ENCODE measurements at places on chromosomes 5 and 9.

GRCh38 chr9:84731696-84732095 is 62.2 kb downstream of the NTRK2 start:
- no peak for DNase-seq

DNA sequence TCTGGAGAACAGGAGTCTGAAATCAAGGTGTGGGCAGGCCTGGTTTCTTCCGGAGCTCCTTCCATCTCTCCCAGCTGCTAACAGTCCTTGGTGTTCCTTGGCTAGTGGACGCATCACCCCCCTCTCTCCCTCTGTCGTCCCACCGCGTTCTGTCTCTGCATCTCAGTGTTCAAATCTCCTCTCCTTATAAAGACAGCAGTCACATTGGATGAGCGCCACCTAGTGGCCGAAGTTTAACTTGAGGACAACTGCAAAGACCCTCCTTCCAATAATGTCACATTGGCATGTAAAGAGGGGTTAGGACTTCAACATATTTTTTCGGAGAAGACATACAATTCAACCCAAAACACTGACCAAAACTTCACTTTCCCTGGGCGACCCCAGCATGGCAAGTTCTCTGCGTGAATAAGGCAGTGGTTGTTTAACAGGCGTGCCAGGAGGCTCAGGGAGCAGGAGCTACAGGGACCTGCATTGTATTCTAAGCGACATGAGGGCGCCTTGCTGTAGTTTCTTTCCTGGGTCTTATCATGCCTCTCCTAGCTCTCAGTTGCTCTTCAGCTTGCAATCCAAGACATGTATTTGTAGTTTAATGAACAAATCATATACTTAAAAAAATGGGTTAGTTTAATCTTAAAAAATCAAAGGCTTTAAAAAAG is 27.9 kb upstream of the BASP1 start:
- peak; percentile 73 for DNase-seq

DNA sequence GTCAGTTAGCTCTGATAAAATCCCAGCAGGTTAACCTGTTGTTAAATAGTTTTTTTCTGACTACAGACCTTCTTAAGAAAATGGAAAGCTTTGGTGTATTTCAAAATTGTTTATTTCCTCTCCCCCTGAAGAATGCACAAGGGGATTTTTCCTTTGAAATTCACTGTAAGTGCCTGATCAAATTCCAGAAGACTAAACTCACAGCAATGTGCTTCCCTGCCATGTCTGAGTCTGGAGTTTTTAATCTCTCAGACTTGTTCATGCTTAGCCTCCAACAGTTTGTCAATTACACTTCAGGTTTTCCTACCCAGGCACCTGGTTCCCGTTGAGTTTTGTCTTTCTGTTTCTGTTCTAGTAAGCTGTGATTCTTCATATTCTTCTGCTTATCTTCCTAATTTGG is 961.6 kb upstream of the CDH18 start:
- DNase-seq: no peak

DNA sequence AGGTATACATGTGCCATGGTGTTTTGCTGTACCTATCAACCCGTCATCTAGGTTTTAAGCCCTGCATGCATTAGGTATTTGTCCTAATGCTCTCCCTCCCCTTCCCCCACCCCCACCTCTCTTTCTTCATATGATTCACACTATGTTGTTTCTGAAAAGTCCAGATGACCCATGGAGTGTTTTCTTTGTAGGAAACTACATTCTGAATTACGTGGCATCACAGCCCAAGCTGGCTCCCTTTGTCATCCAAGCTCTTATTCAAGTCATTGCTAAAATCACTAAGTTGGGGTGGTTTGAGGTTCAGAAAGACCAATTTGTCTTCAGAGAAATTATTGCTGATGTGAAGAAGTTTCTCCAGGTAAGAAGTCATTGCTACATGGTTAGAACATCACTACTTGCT is 30.4 kb downstream of the RANBP17 start:
- DNase-seq: no peak

- no peak for DNase-seq
Measured at GRCh38 chr9:114401344-114401743, 13.6 kb upstream of the AKNA start.

GRCh38 chr5:178425621-178426068 is 164.5 kb downstream of the COL23A1 start:
- DNase-seq: no peak

DNA sequence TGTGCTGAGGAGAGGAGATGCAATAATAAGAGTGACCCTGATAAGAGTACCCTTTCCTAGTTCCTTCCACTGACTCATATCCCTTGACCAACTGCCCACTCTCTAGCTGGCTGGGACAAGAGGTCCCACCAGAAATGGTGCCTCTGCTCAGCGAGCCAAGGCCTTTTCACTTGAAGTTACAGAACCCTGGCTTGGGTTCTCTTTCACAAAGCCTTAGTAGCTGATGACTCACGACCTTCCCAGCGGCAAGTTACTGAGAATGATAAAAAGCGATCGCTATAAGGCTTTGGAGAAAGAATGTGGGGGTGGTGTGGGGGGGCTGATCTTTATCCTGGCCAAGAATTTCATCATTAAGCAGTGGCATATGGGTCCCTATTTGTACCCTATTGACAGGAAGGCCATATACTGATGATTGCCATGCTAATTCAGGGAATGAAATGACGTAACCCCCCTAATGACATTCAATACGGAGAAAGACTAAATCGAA is 90.3 kb downstream of the FBXO38 start:
- DNase-seq: no peak

- DNase-seq: no peak
Measured at GRCh38 chr5:135930029-135930948, 24.5 kb downstream of the LECT2 start.

- no peak for DNase-seq
Measured at GRCh38 chr9:110486218-110486617, 93.3 kb downstream of the SVEP1 start.

Measured in stimulated activated CD4-positive, alpha-beta T cell treated with anti-CD3 and anti-CD28 coated beads, Interleukin-12 subunit alpha, Interleukin-12 subunit beta, amount 100 ng/mL, for 24 hours (primary cell).